ENCODE measurements at places on chromosomes 16 and 17.

- DNase-seq = no peak
Observed at GRCh38 chr17:9355846-9356245, 219.8 kb downstream of the STX8 start.

DNA sequence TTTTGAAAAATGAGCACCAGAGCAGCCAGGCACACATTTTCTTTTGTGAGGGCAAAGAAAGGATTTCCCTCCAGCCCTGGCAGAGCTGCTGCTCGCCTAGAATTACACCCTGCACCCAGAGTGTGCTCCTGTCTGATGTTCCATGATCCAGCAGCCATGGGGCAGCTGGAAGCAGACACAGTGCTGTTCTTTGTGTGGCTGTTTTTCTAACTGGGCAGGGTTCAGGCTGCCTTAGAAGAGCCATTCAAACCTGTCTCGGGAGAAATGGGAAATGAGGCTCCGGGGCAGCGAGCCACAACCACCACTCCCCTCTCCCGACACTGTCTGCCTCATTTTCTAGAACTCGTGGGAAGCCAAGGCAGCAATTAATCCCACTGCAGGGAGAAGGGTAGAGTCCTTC, 28.9 kb downstream of the LITAF start:
- DNase-seq = no peak

GRCh38 chr16:17556276-17557052, 85.7 kb upstream of the XYLT1 start:
- DNase-seq = no peak

- no peak for DNase-seq
Observed at GRCh38 chr16:65855171-65856145, 511.0 kb upstream of the CDH5 start.

GRCh38 chr16:28897826-28898225, 19.5 kb downstream of the ATP2A1 start:
- DNase-seq = no peak

DNA sequence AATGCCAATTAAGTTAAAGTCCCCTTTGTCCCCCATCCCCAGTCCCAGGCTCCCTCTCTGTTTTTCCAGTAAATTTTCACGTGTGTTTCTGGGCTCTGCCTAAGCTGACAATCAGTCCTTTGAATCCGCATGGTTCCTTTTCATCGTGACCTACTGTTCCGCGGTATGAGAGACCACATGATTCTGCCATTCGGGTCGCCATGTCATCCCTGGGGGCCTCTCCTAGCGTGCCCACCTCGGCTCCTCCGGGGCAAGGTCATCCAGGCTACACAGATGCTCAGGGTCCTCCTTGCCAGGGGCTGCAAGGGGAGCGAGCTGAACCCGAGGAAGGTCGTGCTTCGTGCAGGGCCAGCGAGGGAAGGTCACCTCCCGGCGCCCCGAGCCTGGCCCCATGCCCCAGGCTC, 157.6 kb downstream of the RAB11FIP4 start:
- no peak for DNase-seq

DNA sequence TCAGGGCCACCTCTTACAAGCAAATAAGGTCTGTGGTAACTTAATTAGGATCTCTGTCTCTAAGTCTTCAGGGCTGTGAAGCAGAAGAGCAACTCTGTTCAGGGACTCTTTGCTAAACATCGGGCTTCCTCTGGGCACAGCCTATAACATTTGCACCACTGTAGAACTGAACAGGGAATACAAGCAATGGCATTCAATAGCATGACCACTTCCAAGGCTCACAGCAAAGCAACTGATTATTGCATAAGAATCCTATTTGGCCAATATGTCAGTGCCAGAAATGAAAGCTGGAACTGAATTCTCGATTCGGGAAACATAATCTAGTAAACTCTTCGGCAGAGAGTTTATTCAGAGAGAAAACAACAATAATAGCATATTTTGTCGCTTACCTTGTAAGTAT, 92.2 kb upstream of the AMZ2 start:
- no peak for DNase-seq

DNA sequence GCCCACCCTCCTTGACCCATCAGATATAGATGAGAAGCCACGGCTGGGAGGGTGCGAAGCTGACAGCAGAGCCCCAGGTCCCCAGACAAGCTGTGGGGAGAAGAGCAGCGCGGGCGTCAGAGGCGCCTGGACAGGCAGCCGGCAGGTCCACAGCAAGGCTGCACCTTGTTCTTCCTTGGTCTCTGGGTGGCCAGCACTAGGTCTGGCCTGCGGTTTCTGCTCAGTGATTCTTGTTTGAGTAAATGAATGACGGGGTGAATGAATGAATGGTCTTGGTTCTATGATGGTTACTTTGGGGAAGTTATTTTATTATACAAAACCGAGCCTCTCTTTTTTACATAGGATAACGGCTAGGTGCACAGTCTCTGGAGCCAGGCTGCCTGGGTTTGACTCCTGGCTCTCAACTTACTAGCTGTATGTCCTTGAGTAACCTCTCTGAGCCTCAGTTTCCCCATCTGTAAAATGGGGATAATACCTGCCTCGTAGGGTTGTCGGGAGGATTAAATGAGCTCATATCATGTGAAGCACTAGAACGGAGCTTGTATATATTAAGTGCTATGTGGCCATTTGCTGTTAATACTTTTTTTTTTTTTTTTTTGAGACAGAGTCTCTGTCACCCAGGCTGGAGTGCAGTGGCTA, 86.1 kb downstream of the RAB11FIP4 start:
- DNase-seq = no peak

- no peak for DNase-seq
Observed at GRCh38 chr17:46036491-46036890, 37.4 kb downstream of the STH start.

DNA sequence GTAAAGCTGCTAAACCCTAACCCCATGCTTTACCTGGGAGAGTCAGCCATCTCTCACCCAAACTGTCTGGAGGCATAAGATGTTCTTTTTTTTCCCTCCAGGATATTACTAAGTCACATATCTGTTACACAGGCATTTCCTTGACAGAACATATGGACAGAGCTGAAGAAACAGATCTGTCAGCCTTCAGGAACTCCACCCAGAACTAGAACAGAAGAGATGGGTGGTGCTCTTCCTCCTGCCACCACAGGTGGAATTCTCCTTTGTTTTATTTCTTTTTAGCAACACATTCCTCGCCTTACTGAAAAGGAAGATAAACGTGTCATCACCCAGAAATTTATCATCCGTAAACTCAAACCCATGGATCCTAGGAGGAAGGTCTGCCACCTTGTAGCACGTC, 8.8 kb downstream of the MYCBPAP start:
- DNase-seq = no peak

DNA sequence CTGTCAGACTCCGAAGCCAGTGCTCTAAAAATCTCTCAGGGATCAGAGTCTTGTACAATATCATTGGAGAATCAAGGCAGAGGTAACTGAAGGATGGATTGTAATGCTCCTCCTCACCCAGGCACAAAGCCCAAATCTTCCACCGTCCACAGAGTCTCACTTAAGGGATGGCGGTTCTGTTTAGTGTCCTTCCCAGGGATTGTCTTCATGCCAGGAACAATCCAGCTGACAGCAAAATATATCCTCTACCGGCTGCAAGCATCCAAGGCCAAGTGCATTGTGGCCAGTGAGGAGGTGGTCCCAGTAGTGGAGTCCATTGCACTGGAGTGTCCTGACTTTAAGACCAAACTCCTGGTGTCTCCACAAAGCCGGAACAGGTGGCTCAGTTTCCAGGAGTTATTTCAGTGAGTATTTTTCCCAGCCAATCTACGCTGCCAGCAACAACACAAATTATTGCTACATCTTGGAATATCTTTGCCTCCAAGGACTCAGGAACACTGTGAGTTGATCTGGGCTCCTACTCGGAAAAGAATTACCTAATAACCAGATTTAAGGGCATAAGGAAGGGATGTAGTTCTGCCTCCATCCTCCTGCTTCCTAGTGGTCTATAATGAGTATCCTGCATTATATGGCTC, 13.9 kb upstream of the ACSM1 start:
- no peak for DNase-seq

- no peak for DNase-seq
Observed at GRCh38 chr16:2162676-2163118, 7.1 kb downstream of the TRAF7 start.
